Stimulated activated CD8-positive, alpha-beta memory T cell treated with anti-CD3 and anti-CD28 coated beads, Interleukin-15, amount 100 ng/mL, for 48 hours (primary cell): ENCODE measurements at places on chromosomes 3 and 15.

DNA sequence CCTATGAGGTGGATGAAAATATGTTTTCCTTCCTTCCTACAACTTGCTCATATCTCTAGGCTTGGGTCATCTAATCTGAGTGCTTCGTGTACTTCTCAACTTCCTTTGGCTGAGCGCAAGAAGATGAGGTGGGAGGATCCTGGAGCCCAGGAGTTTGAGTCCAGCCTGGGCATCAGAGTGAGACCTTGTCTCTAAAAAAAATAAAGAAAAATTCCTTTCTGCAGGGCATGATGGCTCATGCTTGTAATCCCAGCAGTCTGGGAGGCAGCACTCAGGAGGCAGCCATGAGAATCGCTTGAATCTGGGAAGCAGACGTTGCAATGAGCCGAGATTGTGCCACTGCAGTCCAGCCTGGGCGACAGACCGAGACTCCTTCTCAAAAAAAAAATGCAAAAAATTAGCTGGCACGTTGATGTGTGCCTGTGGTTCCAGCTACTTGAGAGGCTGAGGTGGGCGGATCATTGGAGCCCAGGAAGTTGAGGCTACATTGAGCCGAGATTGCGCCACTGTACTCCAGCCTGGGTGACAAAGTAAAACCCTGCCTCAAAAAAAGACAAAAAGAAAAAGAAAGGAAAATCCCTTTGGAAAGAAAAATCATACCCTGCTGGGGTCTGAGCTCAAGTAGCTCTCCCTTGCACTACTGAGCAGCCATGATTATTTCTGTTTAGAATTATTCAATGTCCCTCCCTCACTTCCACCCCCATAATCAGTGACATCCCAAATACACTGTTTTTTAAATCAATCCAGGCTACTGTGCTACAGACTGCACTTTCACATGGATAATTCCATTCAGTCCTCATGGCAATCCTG lies 28.0 kb upstream of the RAB11A start:
- no peak for DNase-seq

DNA sequence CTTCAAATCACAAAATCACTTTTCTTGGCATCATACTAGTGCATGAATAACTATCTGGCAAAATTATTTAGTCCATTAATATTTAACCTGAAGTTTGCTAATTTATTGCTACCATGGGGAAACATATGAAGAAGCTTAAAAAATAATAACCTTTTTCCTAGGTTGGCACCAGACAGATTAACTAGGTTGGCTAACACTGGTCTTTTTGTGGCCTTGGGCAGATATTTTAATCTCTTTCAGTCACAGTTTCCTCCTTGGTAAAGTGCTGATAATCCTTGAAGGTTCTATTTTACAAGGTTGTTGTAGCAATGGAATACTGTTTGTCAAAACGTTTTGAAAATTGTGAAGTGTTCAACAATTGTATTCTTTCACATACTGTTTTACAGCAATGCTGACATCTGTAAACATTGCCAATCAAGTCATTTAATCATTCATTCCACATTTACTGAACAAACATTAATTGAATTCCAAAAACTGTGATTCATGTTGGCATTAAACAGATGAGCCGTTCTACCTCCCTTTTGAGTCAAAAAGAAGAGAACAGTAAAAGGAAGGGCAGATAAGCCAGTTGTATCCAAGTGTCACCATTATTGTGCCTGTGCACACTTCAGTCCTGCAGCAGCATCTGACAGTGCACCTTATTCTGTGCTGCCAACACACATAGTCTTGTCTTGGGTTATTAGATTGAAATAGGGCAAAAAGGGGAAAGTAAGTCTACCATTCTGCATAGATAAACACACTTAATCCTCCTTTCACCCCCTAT lies 21.9 kb downstream of the EPHA6 start:
- no peak for DNase-seq

- DNase-seq, result no peak
These were observed 10.9 kb downstream of the AMOTL2 start for GRCh38 chr3:134363381-134363755.

DNA sequence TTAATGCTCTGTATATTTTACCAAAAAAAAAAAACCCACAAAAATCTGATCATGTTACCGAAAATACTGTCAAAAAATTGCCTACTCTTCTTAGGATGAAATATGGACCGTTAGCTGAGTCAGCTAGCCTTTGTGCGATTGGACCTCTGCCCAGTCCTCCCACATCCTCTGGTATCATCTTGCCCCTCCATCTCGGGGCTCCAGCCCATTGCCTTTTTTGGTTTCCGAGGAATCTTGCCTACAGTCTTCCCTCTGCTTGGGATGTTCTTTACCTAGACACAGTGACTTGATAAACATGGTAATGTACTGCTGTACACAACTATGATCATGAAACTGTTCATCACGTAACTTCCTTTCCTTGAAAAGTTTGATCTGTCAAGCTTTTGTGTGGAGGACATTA lies 371.4 kb downstream of the SV2B start:
- DNase-seq, result no peak

GRCh38 chr15:70087708-70088352 lies 9.9 kb downstream of the TLE3 start:
- no peak for DNase-seq

DNA sequence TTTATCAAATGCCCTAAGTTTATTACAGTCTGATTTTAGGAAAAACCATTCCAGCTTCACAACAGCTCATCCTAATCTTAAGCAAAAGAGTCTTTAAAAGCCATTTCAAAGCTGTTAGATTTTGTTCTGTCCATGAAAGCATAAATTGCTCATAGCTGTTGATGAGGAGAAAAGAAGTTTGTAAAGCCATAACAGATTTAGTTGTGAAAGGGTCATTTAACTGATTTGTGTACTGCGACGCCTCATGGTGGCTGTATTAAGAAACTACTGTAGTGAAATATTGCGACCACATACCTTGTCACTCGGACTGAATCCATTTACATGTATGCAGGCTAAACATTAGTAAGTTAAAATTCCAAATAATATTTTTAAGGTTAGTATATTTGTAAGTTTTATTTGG lies 20.9 kb downstream of the BBX start:
- no peak for DNase-seq

DNA sequence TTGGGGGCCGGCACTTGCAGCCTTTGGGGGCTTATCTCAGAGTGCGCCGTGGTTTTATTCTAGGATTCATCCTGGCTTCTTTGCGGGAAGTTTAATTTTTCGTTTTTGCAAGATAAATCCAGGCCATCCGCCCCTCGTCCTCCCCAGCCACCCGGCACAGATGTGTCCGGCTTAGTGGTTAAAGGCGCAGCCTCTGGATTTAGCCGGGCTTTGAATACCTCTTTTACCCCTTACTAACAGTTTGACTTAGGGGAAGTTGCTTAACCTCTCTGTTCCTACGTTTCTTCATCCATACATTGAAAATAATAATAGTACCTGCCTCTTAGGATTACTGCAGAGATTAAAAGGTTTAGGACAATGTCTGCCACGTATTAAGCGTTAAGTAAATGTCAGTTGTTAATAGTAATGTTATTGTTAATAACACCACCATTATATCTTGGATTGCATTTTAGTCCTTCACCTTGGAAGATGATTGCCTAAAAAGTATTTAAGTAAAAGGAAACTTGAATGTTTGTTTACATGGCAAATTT lies 714 bp downstream of the ECT2 start:
- DNase-seq, result no peak

- DNase-seq, result no peak
These were observed 57.4 kb downstream of the LRRFIP2 start for GRCh38 chr3:37116998-37117397.

DNA sequence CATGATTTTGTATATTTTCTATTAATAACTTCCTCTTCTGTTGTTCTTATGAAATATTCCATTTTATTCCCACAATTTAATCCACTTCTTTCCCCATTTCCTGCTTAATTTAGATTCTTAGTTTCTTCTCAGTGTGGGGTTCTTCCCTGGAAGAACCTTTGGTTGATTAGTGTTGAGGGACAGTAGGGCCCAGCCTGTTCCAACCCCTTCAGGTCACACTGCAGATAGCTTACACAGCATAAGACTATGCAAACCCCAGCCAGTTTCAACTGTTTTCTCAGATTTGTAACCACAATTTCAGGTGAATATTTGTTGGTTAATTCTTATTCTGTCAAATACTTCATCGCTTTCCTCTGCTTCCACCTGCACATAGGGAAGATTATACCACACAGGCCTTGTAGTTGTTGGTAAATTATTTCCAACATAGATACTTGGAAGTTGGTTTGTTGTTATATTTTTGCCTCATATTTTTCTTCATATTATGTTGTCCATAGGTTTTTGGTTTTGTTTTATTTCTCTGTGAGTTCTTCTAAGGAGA lies 34.7 kb downstream of the AADACL2 start:
- DNase-seq, result no peak

- no peak for DNase-seq
These were observed 2.7 kb upstream of the GALNT15 start for GRCh38 chr3:16171825-16172224.

DNA sequence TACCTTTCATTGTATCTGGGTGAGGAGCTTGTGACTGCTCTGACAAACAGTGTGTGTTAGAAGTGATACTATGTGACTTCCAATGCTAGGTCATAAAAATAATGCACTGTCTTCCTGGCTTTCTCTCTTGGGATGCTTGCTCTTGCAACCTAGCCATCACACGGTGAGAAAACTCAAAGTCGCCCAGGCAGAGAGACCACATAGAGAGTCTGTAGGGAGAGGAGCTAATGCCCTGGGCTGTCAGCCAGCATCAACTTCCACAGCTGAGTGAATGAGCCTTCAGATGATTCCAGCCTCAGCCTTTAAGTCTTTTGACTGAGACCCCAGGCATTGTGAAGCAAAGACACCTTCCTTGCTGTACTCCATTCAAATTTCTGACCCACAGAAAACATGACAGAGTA lies 220.6 kb upstream of the SGO1 start:
- no peak for DNase-seq

- DNase-seq, result no peak
These were observed 143.7 kb downstream of the NR1D2 start for GRCh38 chr3:24088782-24089181.

- DNase-seq, result no peak
These were observed 143.4 kb upstream of the TSC22D2 start for GRCh38 chr3:150264561-150265279.

DNA sequence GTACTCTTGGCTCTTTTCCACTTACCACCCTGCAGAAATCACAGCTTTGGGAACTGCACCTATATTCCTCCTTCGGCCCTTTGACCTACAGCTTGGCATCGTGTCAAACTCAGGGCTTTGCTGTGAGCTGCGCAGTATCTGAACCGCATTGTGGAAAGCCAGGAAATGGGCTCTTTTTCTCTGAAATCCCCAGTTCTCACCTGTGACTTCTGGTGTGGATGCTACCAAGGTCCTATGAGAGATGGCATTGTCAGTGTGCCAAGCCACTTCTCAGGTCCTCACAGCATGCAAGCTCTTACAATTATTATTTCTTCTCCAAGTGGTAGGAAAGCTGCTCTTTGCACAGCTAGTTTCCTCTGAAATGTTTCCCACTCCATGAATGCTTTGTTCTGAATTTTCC lies 450.6 kb upstream of the TBL1XR1 start:
- no peak for DNase-seq

DNA sequence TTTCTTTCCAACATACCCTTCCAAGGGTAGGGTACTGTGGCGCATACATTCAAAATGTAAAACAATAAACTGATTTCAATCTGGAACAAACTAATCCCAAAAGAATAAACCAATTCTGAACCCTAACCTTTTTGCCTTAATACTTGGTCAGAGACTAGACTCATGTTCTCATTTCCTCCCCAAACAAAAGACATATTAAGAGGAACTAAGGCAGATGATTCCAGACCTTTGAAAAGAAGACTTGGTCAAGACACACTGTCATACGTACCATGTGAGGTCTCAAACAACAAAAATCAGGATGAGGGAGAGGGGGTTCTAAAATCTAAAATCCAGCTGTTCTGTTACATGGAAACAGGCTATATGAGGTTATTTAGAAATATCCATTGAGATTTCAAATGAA lies 102.1 kb downstream of the RFTN1 start:
- DNase-seq, result no peak

DNA sequence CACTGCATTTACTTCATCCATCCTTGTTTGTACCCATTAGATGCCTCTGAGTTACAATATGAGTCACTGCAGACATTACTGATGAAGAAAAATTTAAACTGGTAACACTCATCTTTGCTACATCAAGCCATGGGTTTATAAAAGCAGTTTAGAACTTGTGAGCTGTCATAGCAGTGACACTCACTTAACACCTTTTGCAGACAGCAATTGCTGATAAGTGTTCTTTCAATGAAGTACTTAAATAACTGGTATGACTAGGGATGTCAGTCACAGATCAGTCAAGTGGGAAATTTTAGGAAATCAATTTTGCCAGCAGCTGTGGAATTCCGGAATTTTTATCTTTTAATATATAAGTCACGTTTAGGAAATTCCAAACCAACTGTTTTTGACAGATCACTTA lies 643.0 kb downstream of the TBL1XR1 start:
- DNase-seq, result no peak

DNA sequence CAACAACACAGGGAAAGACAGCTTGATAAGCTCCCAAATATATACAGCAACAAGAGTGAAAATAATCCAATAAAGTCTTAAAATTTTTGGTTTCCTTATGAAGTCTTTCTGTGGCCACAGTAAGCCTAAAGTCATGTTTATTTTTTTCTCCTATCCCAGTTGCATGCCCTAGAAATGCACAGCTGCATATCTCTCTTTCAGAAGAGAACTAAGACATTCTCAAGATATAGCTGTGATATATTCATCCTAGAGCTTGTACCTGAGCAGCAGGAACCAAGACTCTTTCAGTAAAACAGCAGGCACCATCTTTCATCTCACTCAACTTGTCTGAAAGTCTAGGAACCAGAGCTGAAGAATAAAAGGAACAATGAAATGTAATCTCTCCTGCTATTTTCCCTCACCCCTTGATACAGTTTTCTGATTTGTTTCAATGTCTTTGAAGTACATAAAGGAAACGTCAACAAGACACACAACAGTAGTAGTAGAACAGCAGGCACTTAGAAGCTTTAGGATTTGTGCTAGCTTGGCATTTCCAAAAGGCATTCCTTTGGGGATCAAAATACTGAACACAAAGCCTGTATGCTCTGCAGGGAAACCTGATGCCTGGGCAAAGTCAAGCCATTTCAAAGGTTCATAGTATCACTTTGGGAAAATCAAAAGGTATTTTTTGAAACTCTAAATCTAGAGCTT lies 536.8 kb downstream of the PYDC2 start:
- no peak for DNase-seq

DNA sequence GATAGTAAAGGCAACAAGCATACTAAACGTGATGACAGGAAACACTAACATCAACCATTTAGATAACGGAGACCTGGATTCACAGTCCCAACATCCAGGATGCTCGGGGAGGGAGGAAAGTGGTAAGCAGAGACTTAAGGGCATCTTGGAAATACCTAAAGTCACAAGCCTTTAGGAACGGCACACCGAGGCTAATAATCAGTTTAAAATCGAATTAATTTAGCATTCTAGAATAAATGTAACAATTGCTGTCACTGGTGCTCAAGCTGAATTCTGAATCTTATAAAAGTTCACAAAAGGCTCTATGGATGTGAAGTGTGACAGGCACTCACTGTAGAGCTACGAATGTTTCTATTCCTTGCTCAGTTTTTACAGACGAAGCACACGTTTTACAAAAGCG lies 1.3 kb downstream of the CD47 start:
- DNase-seq, result no peak

GRCh38 chr3:10248984-10249748 lies 907 bp downstream of the TATDN2 start:
- peak; percentile 65 for DNase-seq

GRCh38 chr3:99720985-99721632 lies 82.7 kb downstream of the COL8A1 start:
- DNase-seq, result no peak

GRCh38 chr3:194137506-194138474 lies 1.8 kb downstream of the HES1 start:
- DNase-seq, result no peak
